ENCODE measurements at places on chromosomes 3 and 15.

DNA sequence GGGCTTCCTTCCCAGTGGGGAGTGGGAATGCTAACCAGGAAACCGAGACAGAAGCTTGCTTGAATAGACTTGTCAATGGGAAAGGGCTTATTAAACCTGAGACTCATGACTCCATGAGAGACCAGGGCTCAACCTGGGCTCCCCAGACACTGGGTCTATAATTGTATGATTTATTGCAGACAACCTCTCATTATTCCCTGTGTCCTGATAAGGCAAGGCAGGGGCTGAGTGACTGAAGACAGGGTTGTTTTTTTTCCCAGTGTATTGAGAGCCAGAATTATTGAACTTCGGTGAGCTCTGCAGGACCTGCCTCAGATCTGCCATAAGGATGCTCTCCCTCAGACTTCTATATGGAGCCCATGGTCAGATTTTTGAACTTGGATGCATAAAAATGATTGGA, 79.5 kb upstream of the KLHL25 start:
- no peak for DNase-seq

- DNase-seq: no peak
Measured at GRCh38 chr15:73840771-73841170, 32.6 kb upstream of the TBC1D21 start.

DNA sequence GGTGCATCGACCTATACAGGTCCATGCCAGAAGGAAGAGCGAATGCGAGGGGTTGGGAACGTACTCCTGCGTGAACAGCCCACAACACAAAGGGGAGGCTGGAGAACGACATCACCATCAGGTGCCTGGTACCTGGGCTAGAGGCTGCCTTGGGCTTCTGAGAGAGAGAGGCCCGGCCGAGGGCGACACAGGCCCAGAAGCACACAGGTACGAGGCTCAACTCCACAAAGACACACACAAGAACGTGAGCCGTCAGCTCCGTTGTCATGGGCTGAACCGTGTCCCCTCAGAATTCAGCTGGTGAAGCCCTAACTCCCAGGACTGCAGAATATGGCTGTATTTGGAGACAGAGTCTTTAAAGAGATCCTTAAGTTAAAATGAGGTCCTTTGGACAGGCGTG, 134.3 kb downstream of the ATP10A start:
- no peak for DNase-seq

DNA sequence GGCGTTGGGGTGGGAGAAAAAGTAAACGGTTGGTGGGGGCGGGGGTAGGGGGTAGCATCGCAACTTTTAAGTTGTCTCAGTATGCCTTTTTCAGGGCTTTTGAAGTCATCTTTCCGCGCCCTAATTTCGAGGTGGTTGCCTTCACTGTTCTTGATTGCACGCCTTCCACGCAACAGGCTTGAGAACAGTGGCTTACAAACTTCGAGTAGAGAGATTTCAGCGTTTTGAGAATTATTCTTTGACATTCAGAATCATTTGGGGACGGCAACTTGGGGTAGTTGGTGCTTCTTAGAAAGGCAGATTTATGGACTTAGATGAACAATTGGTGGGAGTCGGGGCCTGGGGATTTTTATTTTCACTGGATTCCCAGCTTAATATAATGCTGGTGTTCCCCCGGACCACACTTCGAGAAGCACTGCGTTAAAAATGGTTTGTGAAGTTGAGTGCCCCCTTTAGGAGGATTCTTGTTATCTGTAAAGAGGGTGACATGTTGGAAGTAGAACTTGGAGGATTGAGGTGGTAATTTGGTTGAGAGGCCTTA, 880 bp downstream of the PPP4R2 start:
- DNase-seq: peak; percentile 40

DNA sequence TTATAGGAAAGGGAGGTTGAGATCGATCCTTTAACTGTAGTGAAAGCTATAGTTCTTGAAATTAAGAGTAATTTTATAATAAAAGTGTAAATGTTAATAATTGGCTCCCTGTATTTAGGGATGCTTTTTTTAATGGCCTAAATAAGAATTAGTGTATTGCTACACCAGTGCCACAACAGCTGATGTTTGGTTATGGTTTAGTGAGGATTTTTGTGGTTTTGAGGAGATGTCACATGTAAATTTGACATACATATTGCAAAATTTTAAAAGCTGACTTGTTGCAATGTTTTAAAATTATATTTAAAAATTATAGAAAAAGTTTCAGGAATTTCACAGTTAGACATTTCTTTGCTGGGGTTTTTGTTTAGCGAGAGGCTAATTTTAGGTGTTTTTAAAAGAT, 3.9 kb downstream of the TSC22D2 start:
- no peak for DNase-seq

GRCh38 chr15:99635794-99636193, 70.0 kb downstream of the MEF2A start:
- no peak for DNase-seq
